ENCODE measurements at places on chromosomes 12 and 14.

DNA sequence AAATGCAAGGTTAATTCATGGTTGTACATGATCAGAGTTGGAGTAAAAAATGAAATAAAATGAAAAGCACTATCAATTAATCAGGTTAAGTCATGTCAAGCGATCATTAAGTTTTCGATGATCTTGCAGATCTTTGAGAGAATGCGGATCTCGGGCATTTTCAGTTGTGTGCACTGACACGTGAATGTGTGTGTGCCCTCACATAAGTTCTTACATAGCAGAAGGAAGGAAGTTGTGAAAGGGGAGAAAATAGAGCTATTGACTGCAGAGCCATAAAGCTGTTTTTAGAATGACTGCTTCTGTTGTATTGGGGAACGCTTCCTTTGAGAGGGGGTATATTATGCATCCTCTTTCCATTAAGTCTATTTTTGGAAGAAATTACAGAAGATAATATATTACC is 101.3 kb downstream of the HMGA2 start:
- no peak for DNase-seq

- DNase-seq: no peak
Observed at GRCh38 chr12:71727958-71728357, 26.7 kb upstream of the RAB21 start.

GRCh38 chr14:70785556-70785955 is 23.8 kb downstream of the MAP3K9 start:
- no peak for DNase-seq

DNA sequence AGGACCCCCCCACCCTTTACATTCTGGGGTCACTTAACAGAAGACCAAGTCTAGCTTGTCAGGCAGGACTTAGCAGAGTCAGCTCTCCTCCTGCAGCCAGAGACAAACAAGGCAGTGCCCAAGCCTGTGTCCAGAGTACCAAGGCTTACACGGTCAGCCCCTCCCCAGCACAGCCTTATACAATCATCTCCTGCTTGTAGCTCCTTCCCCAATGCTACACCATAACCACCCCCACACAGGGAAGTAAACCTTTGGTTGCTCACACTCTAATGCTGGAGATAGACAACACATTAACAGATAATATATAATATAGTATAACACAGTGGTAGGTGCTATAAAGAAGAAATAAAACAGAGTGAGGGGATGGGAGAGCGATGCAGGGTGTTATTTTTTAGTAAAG is 175.4 kb upstream of the PWP1 start:
- no peak for DNase-seq

- no peak for DNase-seq
Observed at GRCh38 chr14:96698960-96699539, 98.1 kb upstream of the VRK1 start.

GRCh38 chr12:124939079-124939420 is 24.6 kb upstream of the UBC start:
- peak; percentile 54 for DNase-seq

GRCh38 chr14:71475916-71476315 is 456.3 kb upstream of the RGS6 start:
- no peak for DNase-seq

DNA sequence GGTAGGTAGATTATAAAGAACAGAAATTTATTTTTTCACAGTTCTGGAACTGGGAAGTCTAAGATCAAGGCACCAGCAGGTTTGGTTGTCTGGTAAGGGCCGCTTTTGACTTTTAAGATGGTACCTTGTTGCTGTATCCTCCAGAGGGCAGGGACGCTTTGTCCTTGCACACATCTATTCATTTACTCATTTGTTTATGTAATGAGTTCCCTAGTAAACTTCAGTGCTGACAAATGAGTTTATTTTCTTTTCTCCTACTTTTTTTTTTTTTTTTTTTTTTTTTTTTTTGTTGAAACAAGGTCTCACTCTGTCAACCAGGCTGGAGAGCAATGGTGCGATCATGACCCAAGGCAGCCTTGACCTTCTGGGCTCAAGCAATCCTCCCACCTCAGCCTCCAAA is 195.7 kb downstream of the FBXL14 start:
- DNase-seq: no peak

- no peak for DNase-seq
Observed at GRCh38 chr14:70152704-70153103, 36.0 kb downstream of the SLC8A3 start.

Data from T follicular helper cell (primary cell).